NCI-H1417 treated with DMSO at 0.1 percent for 48 hours (cell line): ENCODE measurements at places on chromosomes 7 and 10.

GRCh38 chr7:127896659-127897058 is 134.6 kb downstream of the LRRC4 start:
- DNase-seq, result no peak

DNA sequence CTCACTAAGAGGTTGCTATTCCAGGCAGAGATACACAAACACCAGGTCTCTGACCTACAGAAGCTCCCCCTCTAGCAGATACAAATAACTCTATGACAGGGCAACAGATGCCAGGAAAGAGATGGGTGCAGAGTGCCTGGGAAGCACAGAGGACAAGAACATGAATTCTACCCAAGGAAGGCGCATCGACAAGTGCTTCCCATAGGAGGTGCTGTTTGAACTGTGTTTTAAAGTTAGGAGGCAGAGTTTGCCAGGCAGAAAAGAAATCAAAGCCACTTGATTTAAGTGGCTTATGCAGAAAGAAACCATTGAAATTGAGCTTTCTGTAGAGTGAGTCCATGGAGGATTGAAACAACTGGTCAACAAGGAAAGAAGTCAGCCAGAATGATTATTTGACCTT is 35.3 kb upstream of the EGR2 start:
- DNase-seq, result no peak

DNA sequence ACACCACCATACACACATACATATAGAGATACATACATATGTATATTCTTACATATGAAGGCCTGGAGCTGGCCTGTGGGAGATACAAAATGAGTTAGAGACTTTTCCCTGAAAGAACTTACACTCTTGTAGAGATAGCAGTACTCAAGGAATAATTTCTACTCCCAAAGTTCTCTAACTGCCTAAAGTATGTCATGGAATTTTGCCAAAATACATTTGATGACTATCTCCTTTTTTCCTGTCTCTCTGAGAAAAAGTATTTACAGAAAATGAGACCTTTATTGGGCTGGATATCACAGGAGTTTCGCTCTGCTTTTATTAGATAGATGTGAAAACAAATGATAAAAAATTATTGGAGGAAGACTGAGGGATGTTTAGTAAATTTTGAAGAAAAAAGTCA is 220.1 kb downstream of the POU6F2 start:
- no peak for DNase-seq

- DNase-seq, result no peak
Observed at GRCh38 chr10:14396411-14397048, 65.8 kb upstream of the FRMD4A start.

DNA sequence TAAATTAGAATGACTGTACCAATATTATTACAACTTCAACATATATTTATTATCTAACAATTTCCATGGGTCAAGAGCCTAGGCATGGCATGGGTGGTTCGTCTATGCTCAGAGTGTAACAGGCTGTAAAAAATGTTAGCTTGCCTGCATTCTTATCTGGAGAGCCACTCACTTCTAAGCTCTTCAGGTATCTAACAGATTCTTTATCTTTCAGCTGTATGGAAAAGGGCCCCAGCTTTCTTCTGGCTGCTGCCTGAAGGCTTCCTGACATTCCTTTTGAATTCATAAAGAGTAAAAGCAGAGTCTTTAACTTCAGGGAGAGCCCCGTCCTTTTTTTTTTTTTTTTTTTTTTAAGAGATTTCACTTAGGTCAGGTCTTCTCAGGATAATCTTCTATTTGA is 648.8 kb downstream of the NXPH1 start:
- DNase-seq, result no peak

GRCh38 chr7:23426876-23427275 is 43.4 kb downstream of the IGF2BP3 start:
- DNase-seq, result no peak

DNA sequence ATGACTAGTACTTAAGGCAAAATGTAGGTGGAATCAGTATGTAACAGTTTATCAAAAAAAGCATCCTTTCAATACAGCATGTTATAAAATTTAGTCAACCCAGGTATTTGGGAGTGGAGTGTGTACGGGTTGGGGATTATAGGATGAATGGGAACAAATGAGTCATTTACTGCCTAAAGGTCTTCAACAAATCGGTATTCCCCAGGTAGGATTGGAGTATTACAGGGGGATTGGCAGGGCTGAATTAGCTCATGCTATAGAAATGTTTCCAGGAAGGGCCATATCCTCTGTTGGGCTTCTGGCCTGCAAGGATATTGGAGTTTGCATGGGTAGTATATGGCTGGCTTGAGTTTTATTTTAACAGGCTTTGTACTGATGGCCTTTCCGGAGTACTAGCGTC is 723.7 kb downstream of the SORCS1 start:
- no peak for DNase-seq

- no peak for DNase-seq
Observed at GRCh38 chr7:89054361-89054760, 258.8 kb upstream of the TEX47 start.

- DNase-seq, result no peak
Observed at GRCh38 chr7:135706858-135707569, 21.0 kb downstream of the SLC13A4 start.

DNA sequence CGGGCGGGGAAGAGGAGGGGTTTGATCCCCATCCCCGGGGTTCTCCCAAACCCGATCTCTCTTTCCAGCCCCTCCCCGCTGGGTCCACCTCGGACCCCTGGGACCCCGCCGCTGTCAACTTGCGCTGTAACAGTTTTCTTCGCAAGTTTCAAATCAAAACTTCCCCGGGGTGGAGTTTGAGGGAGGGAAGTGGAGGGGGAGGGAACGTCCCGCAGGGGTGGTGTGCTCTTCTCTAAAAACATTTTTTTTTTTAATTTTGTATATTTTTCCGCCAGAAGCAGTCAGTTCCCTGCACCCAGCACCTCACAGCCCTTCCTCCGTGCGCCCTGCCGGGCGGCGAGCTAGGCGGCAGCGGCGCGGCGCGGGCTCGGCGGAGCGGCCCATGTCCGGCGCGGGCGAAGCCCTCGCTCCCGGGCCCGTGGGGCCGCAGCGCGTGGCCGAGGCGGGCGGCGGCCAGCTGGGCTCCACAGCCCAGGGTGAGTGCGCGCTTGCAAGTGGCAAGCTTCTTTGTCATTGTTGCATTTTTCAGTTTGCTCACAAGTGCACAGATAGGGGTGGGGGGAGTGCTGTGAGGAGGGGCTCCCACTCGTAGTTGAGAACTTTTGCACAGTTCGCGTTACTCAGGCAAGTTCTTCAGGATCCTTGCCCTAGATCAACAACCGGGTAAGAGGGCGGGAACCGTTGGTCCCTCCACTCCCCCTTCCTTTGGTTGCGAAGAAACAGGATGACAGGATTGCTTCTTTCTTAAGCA is 933 bp downstream of the MDFIC start:
- DNase-seq, result no peak

DNA sequence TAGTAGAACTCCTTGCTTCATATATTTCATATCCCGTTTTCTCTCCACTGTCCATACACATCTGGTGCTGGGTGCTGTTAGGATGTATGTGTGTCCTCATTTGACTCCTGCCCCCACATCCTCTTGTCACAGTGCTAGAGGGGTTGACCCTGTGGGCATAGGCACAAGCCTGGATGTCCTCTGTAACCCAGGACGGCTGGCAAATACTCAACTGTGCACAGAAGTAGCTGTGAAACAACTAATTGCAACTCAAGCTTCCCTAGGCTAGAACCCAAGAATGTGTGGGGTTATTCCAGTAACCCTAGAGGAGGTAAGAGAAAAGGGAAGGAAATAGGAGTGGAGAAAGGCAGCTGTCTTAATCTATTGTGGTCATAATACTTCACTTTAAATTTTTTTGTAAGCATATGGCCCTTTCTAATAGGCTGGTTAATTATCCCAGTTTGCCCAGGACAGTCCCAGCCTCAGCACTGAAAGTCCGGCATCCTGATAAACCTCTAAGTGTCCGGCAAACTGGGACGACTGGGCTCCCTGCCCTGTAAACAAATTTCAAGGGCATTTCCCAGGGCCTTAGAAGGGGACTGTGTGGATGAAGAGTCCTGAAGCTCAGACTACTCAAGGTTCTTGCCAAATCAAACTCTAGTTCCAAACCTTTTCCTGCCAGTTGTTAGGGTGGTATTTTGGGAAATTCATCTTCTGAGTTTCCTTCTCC is 283.2 kb upstream of the CELF2 start:
- no peak for DNase-seq

DNA sequence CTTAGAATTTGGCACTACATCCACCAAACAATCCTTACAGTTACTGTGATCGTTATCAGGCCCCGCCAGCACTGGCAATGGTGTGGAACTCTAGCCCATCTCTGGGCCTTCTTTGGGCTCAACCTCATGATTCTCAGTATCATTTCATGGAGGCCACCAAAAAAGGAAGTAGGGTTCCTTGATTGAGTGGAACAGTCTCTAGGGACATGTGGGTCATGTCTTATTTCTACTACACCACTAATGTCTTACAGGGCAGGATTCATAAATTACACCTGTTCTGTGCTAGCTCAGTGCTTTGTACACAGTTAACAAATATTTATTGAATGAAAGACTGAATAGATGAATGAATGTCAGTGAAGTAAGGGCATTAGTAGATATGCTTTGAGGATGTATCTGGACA is 53.9 kb downstream of the AP3M1 start:
- no peak for DNase-seq
